ENCODE measurements at places on chromosomes 11 and 22.
A peak's percentile ranks its signal among the peaks of the same experiment; 100 is the strongest.

DNA sequence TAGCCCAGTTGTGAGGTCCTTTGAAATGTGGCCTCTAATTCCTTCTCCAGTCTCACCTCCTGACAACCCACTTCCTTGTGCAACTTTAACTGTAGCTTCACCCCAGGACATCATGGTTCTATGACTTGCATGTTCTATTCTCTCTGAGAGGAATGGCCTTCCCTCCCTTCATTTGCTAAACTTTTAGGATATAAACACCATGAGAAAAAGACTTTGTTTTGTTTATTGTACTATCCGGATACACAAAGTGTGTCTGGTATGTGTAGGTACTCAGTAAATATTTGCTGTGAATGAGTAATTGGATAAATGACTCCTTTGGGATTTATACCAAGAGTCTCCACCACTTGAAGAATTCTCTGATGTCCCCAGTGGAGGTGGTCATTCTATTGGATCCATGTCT is 547.6 kb downstream of the INSC start:
- DNase-seq = no peak

DNA sequence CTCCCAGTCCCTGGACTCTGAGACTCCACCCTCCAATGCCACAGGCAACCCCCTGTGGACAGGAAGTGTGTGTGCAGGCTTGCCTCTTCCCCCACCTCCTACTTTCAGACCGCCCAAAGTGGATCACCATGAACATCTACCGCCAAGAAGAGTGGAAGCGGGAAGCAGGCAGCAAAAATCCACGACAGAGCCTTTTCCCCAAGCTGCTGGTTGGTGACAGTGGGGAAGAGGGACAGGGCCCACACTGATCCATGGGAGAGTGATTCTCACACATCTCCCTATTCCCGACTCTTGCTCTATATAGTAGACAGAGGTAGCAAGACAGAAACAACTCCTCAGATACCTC is 53.4 kb upstream of the SPATA19 start:
- no peak for DNase-seq

GRCh38 chr22:29692327-29692640 is 27.5 kb upstream of the CABP7 start:
- DNase-seq = no peak

GRCh38 chr22:31773416-31773815 is 19.6 kb downstream of the DEPDC5 start:
- no peak for DNase-seq

- DNase-seq = no peak
These were observed 6.7 kb downstream of the LRFN4 start for GRCh38 chr11:66863428-66864125.

GRCh38 chr11:95358511-95359340 is 127.7 kb upstream of the SESN3 start:
- DNase-seq = no peak

GRCh38 chr11:92410526-92410925 is 185.9 kb downstream of the FAT3 start:
- DNase-seq = no peak

- DNase-seq = no peak
These were observed 489.3 kb downstream of the NTM start for GRCh38 chr11:131859538-131860210.

- no peak for DNase-seq
These were observed 150.7 kb downstream of the PKNOX2 start for GRCh38 chr11:125315079-125315740.

GRCh38 chr11:21456186-21456585 is 736.7 kb upstream of the ANO5 start:
- DNase-seq = no peak

DNA sequence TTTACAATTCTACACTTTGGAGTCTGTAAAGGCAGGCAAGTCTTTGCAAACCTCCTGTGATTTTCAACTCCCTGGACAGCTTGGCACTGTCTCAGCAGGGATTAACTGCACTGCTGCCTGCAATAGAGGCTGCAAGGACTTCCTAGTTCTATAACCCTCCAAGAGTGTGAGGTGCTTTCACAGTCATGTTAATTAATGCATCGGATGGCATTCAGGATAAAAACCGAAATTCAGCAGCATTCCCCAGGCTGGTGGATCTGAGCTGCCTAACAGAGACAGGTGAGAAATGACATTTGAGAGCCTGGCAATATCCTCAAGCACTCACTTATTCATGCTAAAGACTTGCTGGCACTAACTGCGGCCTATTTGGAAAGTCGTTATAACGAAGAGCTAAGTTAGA is 85.0 kb downstream of the LARGE1 start:
- DNase-seq = no peak

- DNase-seq = no peak
These were observed 60.2 kb upstream of the EMID1 start for GRCh38 chr22:29145321-29146072.

DNA sequence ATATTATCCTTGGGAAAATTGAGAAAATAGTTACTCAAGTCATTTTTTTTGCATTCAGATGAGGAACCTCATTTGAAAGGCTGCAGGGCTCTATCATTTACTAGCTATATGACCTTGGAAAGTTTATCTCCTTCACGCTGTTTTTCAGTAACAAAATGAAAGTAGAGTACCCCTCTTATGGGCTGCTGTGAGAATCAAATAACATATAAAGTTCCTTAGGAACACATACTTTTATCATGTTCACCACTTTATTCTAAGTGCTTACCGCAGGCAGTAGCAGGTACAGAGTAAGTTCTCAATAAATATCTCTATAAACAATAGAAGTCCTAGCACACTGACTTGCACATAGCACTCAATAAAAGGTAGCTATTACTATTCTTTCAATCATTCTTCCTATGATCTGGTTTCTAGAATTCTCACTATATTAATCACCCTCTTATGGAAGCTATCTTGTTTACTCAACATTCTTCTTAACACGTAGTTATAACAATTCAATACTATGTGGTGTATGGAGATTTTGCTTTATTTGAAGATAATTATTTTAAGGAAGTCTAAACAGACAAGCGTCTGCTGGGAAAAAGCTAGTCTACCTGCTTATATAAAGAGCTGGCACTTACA is 1.9 kb downstream of the C11orf71 start:
- no peak for DNase-seq

DNA sequence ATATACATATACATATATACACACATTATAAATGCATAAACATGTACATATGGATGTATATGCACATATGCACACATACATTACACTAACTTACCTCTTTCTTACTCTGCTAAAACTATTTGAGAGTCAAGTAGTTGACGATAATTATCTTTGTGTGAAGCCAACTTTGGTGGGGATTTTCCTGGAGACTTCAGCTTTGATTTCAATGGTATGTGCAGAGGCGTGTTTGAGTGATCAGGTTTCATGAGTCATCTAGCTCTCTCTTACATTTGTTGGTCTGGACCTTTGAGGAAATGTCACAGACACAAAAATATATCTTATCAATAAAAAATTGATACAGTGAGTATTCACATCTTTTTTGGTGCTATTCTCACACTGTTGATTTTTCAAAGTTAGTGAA is 769.1 kb upstream of the LUZP2 start:
- DNase-seq = no peak

GRCh38 chr22:38793721-38794466 is at the start of gene DNAL4:
Gene DNAL4 (minus strand): TSS chr22:38794143. CDS start chr22:38782731, 11,412 bp downstream.
- DNase-seq = peak; percentile 94

GRCh38 chr11:64014356-64014755 is 21.4 kb upstream of the FLRT1 start:
- DNase-seq = no peak

DNA sequence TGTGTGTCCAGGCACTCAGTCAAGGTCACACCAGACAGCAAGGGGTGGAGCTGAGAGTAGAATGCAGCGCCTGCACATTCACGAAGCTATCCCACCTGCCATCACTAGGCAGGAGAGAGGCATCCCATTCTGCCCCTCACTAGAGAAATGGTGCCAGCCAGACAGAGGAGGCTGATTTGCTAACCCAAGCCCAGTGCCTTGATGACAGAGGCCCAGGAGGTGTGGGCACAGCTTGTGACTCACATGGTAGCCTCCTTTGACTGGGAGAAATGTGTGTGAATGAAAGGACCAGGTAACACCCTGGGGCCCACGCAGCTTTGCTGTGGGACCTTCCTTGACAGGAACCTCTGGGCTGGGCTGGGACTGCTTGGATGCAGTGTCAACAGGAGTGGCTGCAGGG is 5.2 kb upstream of the NAALADL1 start:
- DNase-seq = no peak

GRCh38 chr22:44698531-44699421 is 3.2 kb upstream of the PRR5 start:
- DNase-seq = no peak

- no peak for DNase-seq
These were observed 5.5 kb upstream of the SHISA8 start for GRCh38 chr22:41920271-41920976.

DNA sequence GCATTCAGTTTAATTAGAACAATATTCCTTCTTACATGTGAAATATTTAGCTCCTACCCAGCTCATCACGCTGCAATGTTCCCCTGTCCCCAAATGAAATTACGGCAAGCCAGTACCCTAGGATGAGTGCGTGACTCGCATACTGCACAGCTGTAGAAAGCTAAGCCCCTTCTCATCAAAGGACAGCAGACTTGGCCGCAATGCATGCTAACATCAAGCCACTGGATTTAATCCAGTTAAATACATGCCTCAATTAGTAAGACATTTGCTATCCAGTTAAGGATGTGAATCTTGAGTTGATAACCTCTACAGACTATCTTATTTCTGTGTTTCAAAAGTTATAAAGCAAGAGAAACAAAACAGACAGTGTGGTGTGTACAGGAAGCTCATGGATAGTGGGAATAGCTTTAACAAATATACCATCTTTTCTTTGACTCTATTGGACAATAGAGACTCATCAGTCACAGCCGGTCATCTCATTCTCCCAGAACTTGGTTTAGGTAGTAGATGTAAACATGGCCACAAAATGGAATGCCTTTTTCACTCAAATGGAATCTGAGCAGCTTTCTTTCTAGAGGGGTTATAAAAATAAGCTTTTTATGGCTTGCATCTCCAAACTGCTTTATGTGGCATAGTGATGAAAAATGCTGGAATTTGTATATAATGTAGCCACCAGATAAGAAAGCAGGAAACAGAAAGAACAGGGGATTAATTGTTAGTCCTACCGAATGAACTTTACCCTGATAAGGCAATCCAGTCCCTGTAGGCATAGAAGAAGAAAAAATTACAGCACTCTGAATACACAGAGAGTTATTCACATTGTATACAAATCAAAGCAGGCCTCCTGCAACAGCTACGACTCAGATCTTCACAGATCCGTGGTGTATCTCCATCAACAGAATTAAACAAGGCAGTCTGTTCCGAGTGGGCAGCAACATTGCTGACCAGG is 224.1 kb downstream of the CADM1 start:
- DNase-seq = no peak

- no peak for DNase-seq
These were observed 17.1 kb downstream of the HSD17B12 start for GRCh38 chr11:43697679-43698078.

- DNase-seq = no peak
These were observed 618.9 kb downstream of the BRD1 start for GRCh38 chr22:49208768-49209252.

DNA sequence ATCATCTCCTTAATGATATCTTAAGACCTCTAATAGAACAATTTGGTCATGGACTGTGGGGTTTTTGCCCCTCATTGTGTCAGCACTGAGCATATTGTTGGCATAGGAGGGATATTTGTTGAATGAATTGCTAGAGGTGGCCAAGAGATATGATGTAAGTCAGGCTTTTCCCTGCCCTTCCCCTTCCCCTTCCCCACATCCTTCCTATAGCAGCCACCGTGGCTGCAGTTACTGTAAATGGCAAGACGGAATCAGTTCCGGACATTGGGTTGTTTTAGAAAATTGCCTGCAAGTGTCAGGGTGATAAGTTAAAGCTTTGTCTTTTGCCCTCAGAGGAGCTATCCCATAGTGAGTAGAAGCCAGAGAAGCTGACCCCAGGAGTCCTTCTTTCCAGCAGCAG is 23.0 kb downstream of the LIMK2 start:
- no peak for DNase-seq

DNA sequence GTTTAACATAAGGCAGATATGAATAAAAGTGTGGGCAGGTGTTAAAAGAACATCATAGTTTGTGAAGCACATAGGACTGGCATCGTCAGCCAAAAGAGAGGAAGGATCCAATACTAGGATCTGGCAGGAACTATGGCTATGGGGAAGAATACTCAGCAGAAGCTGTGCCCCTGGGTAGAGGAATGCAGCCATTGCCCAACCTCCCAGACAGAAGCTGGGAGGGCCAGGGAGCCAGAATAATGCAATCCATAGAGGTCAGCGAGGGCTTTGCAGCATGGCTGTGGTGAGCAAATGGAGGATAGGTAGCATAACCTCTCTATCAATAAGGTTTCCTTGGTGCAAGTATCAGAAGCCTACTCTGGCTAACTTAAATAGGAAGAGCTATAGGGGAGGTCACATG is 11.7 kb upstream of the CSTF3 start:
- DNase-seq = no peak

DNA sequence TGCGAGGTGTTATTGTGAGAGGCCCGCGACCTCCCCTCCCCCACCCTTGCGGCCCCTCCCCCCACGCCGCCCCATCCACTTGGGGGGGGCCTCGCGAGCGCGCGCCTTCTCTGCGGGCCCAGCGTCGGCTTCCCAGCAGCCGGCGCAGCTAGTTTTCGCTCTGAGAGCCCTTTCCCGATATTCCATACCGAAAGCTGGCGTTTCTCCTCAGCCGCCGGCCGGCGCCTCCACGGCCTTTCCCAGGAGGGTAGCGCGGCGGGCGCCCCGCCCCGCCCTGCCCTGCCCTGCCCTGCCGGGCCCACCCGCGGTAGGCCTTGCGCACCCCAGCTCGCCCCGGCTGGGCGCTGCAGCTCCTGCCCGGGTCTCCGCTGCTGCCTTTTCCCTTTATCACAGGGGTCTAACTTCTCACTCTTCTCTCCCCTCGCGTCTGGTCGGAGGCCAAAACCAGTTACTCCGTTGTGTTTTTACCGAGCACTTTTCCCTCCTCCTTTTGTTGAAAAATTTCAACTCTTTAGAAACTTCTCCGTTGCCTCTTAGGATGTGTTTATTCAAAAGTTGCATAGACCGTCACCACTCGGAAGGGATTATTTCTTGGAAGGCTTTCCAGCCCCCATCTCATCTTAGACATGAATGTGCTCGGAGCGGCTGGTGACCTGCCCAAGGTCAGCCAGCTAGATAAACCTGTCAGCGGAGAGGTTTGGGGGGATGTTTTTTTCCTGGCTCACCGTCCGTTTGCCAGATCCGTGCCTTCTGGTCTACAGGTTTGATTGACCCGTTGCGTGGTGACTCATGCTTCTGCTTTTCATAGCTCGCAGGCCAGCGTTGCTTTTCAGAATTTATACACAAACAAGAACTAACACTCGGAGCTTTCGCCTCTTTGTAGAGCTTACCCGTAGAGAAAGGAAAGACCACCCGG is 648 bp downstream of the PAFAH1B2 start:
- DNase-seq = peak; percentile 30

DNA sequence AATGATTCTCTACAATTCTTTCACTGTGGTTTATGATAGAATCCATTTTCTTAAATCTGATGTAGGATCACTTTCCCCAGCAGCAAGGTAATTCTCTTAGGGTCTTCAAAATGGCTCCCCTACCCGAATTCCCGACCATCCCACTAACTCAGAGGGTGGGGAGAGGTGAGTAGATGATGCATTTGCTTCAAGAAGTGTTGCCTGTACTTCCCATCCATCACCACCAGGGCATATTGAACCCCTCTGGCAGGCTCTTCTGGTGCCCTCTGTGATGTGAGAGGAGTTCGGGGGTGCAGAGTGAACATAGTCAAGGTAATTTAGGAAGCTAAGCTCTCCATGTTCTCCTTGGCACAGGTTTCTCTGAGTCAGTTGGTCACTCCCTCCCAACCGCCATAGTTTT is 52.3 kb downstream of the ZNRF3 start:
- DNase-seq = no peak

Data from activated naive CD4-positive, alpha-beta T cell treated with Interleukin-2 at 50 U/mL for 16 hours (primary cell).